ENCODE measurements at places on chromosomes 16 and 17.

DNA sequence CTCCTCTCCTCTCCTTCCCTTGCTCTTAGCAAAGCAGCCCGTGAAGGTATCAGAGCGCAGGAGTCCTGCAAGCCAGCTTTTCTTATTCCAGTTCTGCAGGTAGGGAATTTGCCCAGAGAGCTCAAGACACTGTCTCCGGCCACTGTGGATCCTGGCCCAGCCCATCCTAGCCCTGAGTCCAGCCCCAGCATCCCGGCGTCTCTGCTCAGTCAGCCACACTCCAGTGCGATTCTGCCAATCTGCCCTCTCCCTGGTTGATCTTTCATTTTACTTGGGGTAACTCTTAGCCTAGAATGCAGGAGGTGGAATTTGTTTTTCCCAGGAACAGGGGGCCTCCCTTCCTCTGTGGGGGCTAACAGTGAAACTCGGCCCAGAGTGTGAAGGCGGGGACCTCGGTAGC lies 176.9 kb upstream of the GSE1 start:
- no peak overlapping the region for H3K4me3 ChIP-seq
- peaks cover 3% of the 10 kb centered on the region for H3K36me3 ChIP-seq
- no peak overlapping the region for H3K27ac ChIP-seq

DNA sequence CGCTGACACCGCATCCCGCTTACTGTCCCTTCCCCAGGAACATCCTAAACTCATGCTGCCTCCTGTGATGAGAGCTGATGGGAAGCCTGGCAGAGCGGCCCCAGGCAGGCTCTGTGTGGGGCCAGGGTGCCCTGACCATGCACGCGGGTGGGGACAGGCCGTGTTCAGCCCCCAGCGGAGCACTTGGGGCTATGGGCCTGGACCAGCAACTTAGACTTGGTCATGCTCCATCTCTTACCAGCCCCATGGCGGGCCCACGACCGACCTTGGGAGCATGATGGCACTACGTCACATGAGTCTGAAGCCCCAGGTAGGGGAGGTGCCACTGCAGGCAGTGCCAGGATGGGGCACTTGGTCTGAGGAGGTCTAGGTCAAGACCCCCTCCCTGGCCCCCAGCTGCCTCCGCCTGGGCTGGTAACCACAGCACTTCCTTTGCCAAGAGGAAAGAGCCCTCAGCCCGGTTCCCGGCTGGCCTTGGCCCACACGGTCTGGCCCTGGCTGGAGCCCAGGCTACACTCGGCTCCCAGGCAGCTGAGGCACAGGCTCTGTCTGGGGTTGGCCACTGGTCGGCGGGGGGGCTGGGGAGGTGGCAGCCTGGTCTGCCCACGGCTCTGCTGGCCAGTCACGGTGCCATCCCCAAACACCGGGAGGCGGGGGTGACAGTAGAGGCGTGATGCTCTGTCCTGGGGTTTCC lies 25.7 kb downstream of the BAHCC1 start:
- no peaks in the 10 kb centered on the region for H3K4me1 ChIP-seq
- no peak overlapping the region for H3K4me3 ChIP-seq
- DNase-seq: no peak
- no peaks in the 10 kb centered on the region for H3K27me3 ChIP-seq
- H3K36me3 ChIP-seq: peaks cover 5% of the 10 kb centered on the region
- no peak overlapping the region for H3K27ac ChIP-seq

DNA sequence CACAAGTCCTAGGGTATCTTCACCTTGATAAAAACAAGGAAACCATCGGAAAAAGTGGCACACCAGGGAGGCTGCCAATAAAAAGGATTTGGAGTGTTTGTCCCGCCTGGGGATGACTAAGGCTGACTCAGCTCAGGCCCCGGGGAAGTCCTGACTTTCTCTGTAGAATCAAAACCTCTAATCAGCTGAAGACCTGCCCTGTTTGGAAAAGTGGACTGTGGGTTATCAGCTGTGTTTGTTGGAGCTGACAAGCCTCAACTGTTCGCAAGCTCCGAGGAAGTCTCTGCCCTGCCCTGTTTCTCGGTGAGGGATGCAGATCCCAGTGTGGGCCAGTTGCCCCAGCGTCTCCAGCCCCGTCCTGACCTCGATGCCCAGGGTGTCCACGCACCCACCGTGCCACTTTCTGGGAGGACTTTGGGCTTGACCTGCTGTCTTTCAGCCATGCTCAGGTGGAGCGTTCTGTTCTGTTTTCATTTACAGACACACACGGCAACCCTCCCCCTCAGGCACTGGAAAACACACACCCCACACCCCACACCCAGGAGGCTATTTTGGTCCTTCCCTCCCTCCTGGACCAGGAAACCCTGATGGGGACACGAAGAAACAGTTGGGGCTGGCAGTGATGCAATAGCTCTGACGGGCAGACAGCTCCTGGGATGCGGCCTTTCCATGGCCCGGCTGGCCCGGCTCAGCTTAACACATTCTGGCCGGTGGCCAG lies 27.6 kb upstream of the PITPNA start:
- H3K4me3 ChIP-seq: no peak overlapping the region
- H3K27ac ChIP-seq: no peak overlapping the region
- no peak for DNase-seq

DNA sequence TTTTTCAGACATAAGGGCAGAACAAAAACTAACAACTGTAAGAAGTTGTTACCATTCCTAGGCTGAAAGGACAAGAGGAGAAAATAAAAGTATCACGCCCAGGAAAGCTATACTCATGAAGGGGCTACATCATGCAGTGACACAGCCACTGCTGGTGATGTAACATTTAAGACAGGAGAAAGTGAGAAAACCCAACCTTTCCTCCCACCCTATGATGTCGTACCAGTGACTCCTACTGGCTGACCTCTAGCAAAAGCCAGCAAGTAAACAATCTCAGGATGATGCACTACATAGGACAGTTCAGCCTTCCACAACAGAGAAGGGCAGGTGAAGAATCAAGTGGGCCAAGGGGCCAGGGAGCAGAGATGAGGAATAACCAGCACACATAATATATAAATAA lies 14.0 kb upstream of the OR1E2 start:
- DNase-seq: no peak
- no peaks in the 10 kb centered on the region for H3K4me1 ChIP-seq
- H3K27ac ChIP-seq: no peak overlapping the region
- H3K4me3 ChIP-seq: no peak overlapping the region

DNA sequence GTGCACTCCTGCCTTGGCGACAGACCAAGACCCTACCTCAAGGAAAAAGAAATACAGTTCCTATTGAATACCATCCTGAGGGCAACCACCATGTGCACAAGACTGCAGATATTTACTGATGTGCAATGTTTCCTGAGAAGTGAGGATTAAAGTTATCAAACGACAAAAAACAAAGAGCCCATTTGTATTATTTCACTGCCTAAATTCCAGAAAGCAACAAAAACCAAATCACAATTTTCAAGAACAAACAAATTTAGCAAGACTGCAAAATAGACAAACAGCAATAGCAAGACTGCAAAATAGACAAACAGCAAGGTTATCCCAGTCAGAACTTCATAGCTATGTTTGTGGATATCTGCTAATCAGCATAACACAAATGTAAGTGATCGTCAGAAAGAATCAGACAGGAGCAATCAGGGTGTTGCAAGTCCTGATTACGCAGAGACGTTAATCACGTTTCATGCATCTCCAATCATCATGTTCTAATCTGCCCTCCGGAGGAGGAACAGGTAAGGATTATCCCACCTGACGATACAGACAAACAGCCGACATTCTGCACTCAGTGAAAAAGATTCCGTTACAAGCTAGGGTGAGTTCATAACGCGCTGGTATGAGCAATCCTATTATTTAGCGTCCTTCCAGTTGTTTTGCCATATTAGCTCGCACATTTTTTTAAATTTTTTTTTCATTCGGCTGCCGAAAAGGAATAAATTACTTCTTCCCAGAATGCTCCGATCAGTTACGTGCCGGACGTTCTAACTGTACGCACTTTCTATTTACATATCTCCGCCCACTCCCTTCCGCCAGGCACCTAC lies 2.9 kb downstream of the TMEM107 start:
- peaks cover 42% of the 10 kb centered on the region for H3K4me1 ChIP-seq
- H3K27ac ChIP-seq: peak overlapping the region; percentile 99
- H3K4me3 ChIP-seq: peak overlapping the region; percentile 81
- H3K36me3 ChIP-seq: peaks cover 12% of the 10 kb centered on the region
- DNase-seq: peak; percentile 87
